ENCODE measurements at places on chromosomes 16 and 17.

- no peak for DNase-seq
Observed at GRCh38 chr17:79036181-79036580, 12.2 kb downstream of the C1QTNF1 start.

GRCh38 chr16:14378689-14379467, 251.2 kb downstream of the PARN start:
- no peak for DNase-seq

DNA sequence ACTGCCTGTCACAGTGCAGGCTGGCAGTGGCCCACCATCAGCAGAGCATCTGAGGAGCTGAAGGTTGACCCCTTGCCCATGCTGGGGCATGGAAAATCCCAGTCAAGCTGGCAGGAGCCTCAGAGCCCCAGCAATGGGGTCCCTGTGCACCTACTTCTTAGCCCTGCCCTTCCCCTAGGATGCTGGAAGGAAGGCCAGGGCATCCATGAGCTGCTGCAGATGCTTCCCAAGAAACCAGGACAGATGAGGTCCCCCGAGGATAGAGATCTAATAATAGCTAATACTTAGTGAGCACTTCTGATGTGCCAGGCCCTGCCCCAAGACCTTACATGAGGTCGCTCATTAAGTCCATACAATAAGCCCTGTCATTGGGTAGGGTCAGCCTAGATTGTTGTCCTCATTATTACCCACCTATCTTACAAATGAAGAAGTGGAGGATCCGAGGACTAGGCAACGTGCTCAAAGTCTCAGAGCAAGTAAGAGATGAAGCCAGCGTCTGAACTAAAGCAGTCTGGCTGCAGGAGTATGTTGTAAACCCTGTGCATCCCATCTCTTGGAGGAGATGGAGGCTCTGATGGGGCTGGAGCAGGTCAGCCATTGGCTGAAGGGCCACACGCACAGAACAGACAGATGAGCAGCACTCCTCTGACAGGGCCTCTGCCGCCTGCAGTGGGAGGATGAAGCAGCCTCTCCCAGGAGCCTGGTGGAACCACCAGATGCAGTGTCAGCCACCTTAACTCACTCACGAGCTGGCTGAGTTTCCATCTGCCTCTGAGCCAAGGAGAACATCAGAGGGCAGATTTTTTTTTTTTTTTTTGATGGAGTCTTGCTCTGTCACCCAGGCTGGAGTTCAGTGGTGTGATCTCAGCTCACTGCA, 175.4 kb downstream of the WSCD1 start:
- peak; percentile 26 for DNase-seq

DNA sequence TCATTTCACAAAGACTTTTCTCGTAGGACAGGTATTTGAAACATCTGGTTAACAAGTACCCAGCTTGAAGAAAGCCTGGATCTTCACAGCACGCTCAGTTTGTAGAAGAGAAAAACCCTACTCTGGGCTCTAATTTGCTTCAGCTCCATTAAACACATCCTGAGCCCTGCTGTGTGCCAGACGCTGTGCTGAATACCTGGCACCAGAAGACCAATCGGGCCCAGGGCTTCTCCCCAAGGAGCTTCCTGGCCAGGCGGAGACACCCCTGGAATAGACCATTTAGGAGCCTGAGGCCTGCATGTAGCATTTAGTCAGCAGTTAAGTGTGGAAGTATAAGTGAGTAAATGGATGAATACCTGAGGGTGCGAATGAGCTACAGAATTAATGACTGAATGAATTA, 8.9 kb upstream of the ABAT start:
- peak; percentile 45 for DNase-seq

GRCh38 chr16:4805231-4805630, 2.8 kb upstream of the ROGDI start:
- no peak for DNase-seq

DNA sequence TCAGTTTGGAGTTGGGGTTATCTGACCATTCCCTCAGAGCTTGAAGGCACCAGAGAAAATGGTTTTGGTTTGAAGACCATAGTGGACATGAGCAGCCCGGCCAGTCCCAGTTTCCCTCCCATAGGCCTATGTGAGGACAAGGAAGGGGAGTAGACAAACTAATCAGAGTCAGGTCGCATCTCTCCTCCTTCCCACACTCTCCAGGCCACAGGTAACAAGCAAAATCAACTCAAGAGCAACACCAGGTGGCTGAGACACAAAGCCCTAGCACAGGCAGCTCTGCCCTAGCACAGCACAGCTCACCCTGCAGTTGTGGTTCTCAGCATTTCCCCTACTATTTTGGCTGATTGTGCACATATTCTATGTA, 7.2 kb downstream of the SUPT4H1 start:
- no peak for DNase-seq

DNA sequence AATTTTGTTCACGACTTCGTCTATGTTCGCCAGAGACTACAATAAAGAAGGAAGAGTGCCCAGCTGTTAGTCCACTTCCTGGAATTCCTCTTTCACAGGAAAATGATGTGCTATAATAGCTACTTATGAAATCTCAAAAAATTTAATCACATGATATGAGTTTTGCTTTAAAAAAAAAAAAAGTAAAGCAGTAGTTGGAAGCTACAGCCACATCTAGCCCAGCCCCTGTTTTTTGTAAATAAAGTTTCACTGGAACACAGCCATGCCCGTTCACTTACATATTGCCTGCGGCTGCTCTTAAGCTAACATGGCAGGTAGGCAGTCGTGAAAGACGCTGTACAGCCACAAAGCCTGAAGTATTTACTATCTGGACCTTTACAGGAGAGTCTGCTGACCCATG, 15.3 kb downstream of the VPS53 start:
- no peak for DNase-seq

DNA sequence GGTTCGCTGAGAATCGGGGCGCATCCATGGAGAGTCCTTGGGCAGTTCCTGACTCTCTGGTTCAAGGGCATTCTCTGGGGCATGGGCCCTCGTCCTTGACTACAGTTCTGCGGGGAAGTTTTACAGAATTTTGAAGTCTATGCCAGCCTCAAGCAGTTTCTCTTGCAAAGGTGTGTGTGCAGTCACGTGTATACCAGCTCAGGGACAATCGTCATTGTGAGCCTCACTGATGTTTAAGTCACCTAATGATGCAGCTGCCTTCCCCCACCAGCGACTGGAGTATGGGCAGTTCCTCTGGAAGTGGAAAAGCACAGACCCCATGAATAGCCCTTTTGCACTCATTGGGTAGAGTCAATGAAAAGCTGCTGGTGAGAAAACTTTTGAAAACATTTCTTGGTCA, 1.3 kb downstream of the PLCG2 start:
- no peak for DNase-seq

DNA sequence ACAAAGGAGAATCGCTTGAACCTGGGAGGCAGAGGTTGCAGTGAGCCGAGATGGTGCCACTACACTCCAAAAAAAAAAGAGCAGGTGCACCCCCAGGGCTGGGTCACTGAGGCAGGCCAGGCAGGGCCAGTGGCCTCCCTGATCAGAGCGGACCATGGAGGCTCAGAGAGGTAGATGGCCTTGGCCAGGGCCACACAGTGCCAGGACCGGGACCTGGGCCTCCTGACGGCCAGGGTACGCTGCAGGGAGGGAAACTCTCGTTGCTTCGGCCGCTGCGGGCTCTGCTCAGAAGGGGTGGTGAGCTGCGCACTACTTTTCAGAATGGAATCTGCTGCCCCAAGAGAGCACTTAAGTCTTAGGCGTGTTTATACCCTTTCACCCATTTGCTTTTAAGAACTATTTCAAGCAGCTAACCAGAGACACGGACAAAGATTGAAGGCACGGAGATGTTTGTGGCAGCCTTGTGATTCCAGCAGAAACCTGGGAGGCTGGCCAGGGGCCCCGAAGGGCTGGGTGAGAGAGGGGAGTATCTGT, 17.1 kb downstream of the MYO1C start:
- no peak for DNase-seq

GRCh38 chr17:74485022-74485743, 18.7 kb downstream of the CD300A start:
- peak; percentile 17 for DNase-seq

DNA sequence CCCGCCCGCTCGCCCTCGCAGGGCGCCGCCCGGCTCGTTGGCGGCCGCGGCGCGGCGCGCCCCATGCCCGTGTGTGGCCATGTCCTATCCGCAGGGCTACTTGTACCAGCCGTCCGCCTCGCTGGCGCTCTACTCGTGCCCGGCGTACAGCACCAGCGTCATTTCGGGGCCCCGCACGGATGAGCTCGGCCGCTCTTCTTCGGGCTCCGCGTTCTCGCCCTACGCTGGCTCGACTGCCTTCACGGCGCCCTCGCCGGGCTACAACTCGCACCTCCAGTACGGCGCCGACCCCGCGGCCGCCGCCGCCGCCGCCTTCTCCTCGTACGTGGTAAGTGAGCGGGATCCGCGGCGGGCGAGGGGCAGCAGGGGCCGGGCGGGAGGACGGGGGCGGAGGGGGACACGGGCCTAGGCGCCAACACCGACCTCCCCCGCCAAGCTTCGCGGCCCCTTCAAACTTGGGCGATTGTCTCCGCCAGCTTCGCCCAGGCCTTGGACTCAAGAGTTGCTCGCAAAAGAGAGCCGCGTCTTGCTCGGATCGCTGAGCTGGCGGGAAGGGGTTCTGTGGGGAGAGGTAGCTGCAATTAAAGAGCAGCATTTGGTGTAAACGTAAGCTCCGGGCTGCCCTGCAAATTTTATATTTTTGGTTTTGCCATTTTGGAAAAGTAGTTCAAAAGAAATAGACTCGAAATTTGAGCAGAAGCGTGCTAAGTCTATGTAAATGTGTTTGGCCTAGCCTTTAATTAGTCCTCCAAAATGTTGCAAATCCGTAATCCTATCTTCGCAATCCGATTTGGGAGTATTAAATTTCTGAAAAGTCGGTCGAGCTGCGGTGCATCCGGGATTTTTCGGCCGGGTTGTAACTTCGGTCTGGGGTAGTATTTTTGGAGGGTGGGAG, 702 bp downstream of the IRX5 start:
- peak; percentile 50 for DNase-seq

GRCh38 chr17:58289869-58290268, 9.1 kb upstream of the MPO start:
- no peak for DNase-seq

- DNase-seq, result no peak
Observed at GRCh38 chr16:57192720-57193486, 6.8 kb downstream of the RSPRY1 start.

GRCh38 chr16:58853854-58854791, 120.0 kb upstream of the GOT2 start:
- no peak for DNase-seq

GRCh38 chr16:25235991-25236390, 19.2 kb downstream of the AQP8 start:
- no peak for DNase-seq

DNA sequence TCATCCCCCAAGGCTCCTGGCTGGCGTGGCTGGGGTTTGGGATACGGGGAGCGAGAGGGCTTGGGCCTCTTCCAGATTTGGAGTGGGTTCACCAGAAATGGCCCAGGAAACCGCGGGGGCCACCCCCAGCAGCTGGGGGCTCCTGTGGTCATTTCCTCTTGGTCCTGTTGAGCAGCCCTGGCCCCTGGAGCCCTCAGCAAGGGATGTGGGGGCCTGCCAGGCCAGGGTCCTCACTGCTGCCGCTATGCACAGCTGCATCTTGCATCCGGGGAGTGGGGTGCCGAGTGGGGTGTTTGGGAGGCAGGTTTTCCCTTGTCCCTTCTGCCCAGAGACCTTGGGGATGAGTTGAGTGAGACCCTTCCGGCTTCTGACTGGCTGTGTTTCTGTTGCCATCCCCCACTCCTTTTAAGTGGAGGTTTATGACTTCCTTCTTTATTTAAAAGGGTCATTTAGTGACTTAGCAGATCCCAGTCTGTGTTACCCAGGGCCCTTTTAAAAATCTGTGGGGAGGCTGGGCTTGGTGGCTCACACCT, 319.8 kb downstream of the SEC14L1 start:
- DNase-seq, result no peak

DNA sequence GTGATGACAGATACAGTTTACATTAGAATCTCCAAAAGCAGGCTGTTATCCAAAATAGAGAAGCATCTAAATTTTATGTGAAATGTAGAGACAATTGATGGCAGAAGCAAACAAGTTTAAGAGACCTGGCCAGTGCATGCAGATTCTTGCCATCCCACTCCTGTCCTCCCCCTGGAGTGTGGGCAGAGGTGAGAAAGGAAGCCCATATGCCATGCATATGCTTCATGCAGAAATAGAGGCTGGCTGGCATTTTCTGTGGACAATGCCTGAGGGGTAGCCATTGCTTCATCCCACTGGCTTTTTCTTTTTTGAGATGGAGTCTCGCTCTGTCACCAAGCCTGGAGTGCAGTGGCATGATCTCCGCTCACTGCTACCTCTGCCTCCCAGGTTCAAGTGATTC, 382.1 kb downstream of the RBFOX1 start:
- no peak for DNase-seq

DNA sequence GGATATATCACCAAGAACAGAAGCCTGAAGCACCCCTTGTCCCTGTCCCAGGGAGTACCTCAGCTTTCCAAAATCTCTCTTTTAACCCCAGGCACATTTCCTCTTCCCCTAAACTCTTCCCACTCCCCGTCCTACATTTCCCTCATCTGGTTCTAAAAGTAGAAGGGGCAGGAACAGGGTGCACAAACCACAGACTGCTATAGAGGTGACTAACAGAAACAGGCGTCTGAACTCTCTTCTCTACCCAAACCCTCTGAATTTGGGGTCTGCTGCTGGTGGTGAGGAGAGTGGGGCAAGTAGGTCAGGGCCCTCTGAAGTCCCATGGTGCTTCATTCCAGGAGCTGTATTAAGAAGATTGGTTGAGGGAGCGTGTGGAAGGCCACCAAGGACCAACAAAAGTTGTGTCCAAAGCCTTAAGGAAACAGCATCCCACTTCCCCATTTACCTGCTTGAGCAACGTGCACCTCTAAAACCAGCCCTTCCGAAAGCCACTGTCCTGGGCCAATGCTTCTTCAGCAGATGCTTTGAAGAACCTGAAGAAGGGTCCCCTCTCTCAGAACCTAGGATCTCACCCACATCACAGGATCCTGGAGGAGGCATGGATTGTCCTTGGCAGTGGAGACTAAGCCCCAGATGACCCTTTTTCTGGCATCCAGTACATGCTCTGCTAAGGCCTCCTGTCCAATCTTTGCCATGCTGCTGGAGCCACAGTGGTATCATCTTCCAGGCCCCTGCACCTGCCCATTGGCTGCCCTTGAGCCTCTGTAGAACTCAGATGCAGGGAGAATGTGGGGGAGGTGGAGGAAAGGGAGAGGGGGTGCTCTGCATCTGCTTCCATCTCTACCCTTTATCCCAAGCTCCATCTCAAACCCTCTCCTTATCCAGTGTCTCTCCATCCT, 5.7 kb upstream of the NR1D1 start:
- no peak for DNase-seq
